ENCODE measurements at places on chromosomes 6 and 20.

DNA sequence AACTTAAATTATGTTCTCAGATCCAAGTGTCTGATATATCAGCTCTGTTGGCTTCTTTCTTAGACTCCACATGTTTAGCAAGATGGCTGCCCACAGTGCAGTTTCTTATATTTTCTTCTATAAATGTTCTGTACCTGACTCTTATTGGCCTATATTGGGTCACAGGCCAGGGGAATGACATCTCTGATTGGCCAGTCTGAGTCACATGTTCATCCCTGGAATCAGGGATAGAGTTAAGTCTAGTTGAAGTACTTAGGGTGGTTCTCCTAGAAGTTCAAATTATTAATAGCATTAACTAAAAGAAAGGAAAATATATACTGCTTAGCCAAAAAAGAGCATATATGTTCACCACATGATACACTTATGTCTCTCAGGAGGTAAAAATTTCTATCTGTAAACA, 105.3 kb upstream of the SLC22A16 start:
- DNase-seq = no peak

- no peak for DNase-seq
These were observed 76.0 kb downstream of the MKKS start for GRCh38 chr20:10357974-10358373.

DNA sequence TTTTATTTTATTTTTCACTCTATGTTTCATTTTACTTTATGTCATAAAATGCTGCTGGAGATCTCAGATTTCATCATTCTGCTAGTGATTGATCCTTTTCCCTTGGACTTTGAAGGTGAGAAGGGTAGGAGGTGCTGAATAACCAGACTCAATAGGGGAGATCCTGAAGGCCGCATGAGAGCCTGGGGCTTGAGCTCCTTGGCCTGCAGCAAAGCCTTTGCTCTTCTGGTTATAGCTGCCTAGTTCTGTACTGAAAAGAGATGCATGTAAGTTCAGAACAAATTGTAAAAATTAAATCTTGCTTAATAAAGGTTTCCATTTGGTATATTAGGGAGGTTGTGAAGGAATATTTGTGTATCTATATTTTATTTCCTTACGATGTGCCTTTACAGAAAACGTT, 430.2 kb downstream of the QKI start:
- no peak for DNase-seq

- DNase-seq = no peak
These were observed 536.3 kb downstream of the TFAP2A start for GRCh38 chr6:9878535-9878934.

- DNase-seq = no peak
These were observed 44.6 kb downstream of the JPH2 start for GRCh38 chr20:44142413-44142812.

- no peak for DNase-seq
These were observed 12.3 kb upstream of the SLA2 start for GRCh38 chr20:36658300-36658699.

DNA sequence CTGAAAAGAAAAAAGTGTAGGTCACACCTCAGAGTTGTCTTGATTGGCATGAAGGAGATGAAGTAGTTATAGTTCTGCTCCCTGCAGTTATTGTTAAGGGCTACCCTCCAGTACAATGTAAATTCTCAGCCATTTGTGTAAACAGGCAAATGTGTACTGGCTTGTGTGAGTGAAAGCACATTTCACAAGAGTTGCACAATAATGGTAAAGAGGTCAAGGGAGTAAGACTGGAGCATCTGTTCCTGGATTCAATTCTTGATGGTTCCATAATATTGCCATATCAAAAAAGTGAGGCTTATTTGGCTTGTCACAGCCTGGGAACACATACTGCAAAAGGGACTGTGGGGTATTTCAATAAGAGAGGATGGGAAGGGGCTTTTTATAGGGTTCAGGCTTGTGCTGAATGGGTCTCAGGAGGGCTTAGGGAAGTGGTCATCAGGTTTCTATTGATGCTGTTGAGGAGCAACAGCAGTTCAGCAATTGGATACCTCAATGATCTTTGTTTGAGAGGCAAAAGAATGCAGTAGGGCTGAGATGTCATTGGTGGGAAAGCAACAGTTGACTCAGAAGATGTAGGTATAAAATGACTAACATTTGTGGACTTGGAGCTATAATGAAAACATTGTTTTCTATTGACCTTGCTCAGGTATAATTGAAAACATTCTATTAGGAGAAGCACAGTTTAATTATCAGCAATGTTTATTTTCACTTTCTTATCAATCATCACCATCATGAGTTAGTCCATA, 402.6 kb downstream of the BCKDHB start:
- no peak for DNase-seq

Data from GM06990 (cell line).